ENCODE measurements at places on chromosomes 11 and 22.

GRCh38 chr11:62573592-62574362, at the start of gene EEF1G:
Gene EEF1G (minus strand): TSS chr11:62573891. CDS start chr11:62573842, 49 bp downstream.
- DNase-seq: peak; percentile 100

DNA sequence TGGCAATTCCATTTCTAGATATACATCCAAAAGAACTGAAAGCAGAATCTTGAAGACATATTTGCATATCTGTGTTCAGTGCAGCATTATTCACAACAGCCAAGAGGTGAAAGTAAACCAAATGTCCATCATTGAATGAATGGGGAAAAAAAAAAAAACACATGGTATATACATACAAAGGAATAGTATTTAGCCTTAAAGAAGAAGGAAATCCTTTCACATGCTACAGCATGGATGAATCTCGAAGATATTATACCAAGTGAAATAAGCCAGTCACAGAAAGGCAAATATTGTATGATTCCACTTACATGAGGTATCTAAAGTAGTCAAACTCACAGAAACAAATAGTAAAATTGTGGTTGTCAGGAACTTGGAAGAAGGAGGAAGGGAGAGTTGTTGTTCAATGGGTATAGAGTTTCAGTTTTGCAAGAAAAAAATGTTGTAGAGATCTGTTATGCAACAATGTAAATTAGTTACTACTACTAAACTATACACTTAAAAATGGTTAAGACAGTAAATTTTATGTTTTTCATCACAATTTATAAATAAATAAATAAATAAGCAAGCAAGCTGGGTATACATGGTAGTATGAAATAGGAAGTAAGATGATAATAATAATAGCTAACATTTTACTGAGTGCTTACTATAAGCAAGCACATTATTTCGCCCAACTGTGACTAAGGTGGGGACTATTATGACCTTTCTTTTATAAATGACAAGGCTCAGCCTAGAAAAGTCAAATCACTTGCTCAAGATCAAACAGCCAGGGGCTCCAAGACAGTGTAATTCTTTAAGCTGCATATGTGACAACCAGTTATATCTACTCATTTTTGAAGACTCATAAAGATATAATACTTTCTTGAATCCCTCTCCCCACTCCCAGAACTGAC, 50.0 kb downstream of the FAM168A start:
- DNase-seq: no peak

- DNase-seq: peak; percentile 27
Measured at GRCh38 chr22:42336527-42337227, 66.2 kb upstream of the TCF20 start.

DNA sequence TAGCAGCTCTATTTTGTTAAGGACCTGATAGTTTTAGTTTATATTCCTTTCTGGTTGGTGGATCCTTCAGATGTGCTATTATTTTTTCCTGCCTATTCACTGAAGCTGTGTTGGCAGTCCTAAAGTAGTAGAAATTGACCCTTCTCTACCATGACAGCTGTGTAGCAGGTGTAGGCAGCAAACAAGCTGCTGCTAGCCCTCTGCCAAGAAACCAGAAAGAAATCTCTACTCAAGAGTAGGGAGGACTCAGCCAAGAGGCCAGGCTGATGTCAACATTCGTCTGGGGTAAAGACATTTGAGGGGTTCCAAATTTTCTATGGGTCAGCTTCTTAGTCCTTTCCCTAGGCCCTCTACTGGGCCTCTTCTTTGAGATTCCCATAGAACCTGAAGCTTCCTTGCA, 51.2 kb downstream of the CSTF3 start:
- no peak for DNase-seq

- DNase-seq: peak; percentile 41
Measured at GRCh38 chr22:23220485-23221350, 40.4 kb downstream of the BCR start.

DNA sequence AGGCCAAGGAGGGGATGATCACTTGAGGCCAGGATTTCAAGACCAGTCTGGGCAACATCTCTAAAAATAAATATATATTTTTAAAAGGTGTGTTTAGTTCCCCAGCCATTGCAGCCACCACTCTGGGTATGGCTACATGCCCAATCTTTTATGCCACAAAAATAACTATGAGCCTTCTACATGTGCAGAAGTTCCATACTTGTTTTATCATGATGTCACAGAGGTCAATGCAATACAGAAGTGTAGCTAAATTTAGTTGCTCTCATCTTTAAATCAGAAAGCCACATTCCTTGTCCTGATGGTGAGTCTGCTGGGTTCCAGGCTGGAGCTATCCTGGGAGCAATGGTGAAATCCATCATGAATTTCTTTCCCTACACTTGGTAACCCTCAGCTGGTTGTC, 436.3 kb downstream of the DYNC2H1 start:
- no peak for DNase-seq

DNA sequence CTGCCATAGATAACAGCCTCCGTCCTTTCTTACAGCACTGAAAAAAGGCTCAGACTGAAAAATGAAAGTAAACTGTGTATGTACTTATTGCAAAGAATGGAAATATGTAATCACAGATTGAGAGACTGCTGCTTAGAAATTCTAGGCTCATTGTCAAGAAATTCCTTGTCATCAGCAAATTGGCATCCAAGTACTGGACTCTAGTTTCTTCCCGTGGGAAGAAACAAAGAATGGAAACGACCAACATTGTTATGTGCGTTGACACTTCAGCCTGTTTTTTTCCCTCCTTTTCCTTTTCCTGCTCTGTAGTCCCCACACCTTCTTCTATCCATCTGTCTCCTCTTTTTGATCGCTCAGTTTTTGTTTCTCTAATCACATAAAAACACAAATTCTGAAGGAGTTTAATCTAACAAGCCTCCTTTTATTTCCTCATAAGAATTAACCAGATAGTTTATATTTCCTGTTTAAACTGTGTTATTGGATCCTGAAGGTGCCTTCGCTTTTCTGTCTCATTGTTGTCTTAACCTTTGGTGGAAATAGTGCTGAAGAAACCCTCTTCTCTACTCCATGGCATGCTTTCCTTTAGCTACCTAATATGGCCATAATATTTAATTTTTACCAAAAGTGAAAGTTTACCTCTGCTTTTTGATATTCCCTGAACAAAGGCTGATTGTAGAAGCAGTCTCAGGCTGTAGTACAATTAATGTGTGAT, 20.0 kb upstream of the CASP12 start:
- peak; percentile 77 for DNase-seq

- DNase-seq: no peak
Measured at GRCh38 chr22:47633111-47633510, 870.7 kb downstream of the TBC1D22A start.

- DNase-seq: no peak
Measured at GRCh38 chr22:31215018-31215535, 3.0 kb downstream of the LIMK2 start.

DNA sequence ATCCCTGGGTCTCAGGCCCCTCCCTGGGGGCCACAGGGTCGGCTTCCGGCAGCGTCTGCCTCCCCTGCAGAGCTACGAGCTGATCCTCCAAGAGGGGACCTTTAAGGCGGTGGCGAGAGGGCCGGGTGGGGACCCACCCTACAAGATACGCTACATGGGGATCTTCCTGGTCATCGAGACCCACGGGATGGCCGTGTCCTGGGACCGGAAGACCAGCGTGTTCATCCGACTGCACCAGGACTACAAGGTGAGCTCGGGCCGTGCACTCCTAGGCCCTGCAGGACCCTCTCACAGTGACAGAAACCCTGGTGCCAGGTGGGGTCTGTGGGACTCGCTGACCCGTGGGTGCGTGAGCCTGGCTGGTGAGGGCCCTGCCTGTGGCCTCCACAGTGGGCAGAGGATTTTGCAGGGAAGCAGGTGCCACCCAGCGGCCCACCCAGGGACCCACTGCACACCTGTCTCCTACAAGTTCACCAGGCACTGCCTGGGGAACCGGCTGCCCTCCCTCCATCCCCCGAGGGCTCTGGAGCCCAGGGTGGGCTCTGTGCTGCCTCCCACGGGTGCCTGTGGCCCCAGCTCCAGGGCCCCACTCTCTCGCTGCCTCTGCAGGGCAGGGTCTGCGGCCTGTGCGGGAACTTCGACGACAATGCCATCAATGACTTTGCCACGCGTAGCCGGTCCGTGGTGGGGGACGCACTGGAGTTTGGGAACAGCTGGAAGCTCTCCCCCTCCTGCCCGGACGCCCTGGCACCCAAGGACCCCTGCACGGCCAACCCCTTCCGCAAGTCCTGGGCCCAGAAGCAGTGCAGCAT, 13.7 kb downstream of the MUC5B start:
- no peak for DNase-seq

DNA sequence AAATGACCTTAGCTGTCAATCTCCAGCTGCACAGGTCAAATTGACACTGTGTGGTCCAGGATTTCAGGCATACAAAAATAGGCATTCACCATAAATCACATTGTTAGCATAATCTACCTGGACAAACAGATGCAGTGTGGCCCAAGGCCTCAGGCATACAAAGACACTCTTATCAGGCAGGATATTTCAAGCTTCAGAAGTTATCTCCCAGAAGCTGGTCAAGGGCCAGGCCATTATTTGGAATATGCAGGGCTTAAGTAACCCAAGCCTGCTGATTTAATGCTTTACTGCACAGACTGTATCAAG, 25.5 kb upstream of the HORMAD2 start:
- DNase-seq: no peak

- peak; percentile 19 for DNase-seq
Measured at GRCh38 chr11:9060700-9061111, 30.7 kb downstream of the SCUBE2 start.

GRCh38 chr11:105673089-105673488, 63.2 kb downstream of the GRIA4 start:
- DNase-seq: peak; percentile 34

GRCh38 chr22:46596032-46596441, 24.1 kb upstream of the GRAMD4 start:
- DNase-seq: peak; percentile 43

DNA sequence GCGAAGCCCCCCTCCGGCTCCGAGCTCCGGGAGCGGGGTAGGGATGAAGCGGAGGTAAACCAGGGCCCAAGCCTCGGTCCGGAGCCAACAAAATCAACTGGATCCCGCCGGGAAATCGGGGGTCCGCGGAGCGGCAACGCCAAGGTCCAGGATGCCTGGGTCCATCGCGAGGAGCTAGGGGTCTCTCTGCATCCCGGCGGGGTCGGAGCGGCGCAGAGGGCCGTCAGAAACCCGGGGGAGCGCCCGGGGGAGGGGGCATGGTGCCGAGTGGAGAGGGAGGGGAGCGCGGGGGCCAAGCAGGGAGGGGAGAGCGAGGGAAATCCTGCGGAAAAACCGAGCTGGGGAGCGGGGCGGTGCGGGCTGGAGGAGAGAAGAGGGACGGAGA, 51.8 kb downstream of the SLC22A12 start:
- DNase-seq: no peak

DNA sequence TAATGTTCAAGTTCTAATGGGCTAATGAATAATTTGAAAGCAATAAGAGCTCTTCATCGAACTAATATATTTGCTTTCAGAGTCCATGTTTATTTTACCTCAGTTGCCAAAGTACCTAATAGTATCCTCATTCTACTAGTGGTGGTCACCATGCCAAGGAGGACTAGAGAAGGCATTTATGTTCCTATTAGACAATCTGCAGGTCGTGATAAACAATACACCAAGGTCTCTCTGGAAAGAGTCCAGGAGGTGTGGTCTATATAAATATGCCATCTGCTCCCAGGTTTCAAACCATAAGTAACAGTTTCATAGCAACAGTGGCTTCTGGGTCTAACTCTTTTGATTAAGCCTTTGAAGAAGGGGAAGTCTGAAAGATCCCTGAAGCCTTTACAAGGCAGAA, 42.9 kb downstream of the ARFGAP3 start:
- no peak for DNase-seq

GRCh38 chr11:23263466-23263865, 403.2 kb upstream of the CCDC179 start:
- DNase-seq: no peak

DNA sequence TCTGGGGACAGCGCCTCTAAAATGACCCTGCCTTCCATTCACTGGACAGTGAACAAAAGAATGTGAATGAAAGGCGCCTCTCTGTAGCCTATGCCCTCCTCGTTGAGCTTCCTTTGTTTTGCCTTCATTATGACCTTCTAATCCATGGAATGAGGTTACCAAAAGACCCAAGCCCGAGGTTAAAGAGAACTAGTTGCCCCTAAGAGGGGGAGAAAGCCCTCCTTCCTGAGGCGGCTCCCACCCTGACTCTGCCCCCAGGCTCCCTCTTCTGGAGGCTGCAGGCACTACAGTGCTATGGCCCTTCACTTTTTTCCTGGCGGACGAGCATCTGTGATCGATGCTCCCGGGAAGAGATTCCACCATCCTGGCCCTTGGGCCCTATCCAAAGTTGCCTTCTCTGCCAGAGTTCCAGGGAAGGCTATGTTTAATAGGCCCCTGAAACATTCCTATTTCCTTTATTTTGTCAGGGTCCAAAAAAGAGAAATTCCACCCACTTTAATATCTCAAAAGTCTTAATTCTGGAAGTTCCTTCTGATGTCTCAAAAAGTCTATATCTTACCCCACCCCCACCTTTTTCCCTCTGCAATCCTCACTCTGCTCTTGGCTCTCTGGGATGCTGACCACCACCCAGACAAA, 147.3 kb downstream of the FEZ1 start:
- DNase-seq: peak; percentile 36

DNA sequence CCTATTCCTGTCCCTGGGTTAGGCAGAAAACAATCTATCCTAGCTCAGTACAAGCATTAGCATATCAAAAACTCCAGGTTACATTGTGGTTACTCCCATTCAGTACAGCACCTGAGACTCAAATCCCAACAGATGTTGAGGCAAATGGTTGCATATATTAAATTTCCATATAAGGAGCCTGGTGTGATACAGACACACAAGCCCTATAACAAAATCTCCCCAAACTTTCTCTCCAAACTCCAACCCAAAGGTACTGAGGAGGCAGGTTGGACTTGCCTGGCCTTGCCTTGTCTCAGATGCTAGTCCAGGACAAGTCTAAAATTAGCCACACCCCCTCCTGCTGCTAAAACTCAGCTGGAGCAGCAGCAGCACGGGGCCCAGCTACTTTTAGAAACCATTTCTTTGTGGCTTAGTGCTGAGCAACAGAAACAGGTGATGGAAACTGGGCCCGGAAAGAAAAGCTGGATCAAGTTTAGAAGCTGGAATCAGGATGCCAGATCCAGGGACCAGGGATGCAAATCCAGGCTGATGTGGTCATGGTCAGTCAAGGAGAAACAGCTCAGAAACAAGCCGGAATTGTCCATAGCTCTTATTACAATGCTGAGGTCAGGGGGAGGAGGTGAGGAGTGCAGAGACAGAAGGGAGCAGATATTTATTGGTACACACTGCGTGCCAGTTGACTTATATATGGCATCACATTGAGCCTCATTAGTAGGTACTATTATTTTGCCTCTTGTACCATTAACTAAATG, 73.7 kb upstream of the AMOTL1 start:
- DNase-seq: no peak

- peak; percentile 78 for DNase-seq
Measured at GRCh38 chr11:123454060-123454651, 24.1 kb downstream of the GRAMD1B start.

GRCh38 chr22:49483946-49484345, 343.7 kb downstream of the BRD1 start:
- DNase-seq: no peak

GRCh38 chr11:16738947-16739815, 734 bp downstream of the C11orf58 start:
- DNase-seq: no peak

- DNase-seq: peak; percentile 94
Measured at GRCh38 chr22:39176143-39176713, 23.7 kb upstream of the CBX7 start.
